ENCODE measurements at places on chromosomes 7 and 10. TPM values are rescaled to one million over a fixed set of nuclear protein-coding genes. Genes with fewer than 3 reads are reported as not detected.

Gene RET
- total RNA-seq = 0.22 TPM

Gene AKR1E2
- 6.1 TPM for total RNA-seq

Gene REEP3
- total RNA-seq = 17.5 TPM

Gene TAC1
- not detected for total RNA-seq

Gene FRA10AC1
- total RNA-seq = 13.1 TPM

Gene H2BK1
- 0.88 TPM for total RNA-seq

Gene GOLGA7B
- 13.9 TPM for total RNA-seq

Gene CALY
- not detected for total RNA-seq

Gene MACC1
- not detected for total RNA-seq

Gene AOAH
- 6.2 TPM for total RNA-seq

Gene GRK5
- 31.5 TPM for total RNA-seq

Gene GBX1
- total RNA-seq = not detected

Gene FOXI2
- not detected for total RNA-seq

Gene RBM20
- 0.05 TPM for total RNA-seq

Gene SLC13A1
- not detected for total RNA-seq

Gene ANKRD30A
- not detected for total RNA-seq

Gene GPNMB
- total RNA-seq = 0.10 TPM

Gene FZD8
- 0.48 TPM for total RNA-seq

Gene CLDN3
- not detected for total RNA-seq

Gene CCDC146
- 5.4 TPM for total RNA-seq

Gene TMEM196
- total RNA-seq = not detected

Gene ZDHHC16
- 36.8 TPM for total RNA-seq

Gene ENTPD7
- 4.9 TPM for total RNA-seq

Gene TUBB8
- not detected for total RNA-seq

Gene FAM131B
- total RNA-seq = 0.48 TPM

Gene TBX20
- total RNA-seq = 0.38 TPM

Gene MYPN
- not detected for total RNA-seq
